Fibroblast of upper back skin (primary cell): ENCODE measurements at places on chromosomes 2 and 18.

GRCh38 chr2:235264512-235264911, 229.3 kb upstream of the AGAP1 start:
- no peak for DNase-seq

- DNase-seq: peak; percentile 92
These were observed 266.5 kb downstream of the TCF4 start for GRCh38 chr18:55321265-55322177.

- no peak for DNase-seq
These were observed 583.4 kb upstream of the LRRTM1 start for GRCh38 chr2:80887841-80888378.

DNA sequence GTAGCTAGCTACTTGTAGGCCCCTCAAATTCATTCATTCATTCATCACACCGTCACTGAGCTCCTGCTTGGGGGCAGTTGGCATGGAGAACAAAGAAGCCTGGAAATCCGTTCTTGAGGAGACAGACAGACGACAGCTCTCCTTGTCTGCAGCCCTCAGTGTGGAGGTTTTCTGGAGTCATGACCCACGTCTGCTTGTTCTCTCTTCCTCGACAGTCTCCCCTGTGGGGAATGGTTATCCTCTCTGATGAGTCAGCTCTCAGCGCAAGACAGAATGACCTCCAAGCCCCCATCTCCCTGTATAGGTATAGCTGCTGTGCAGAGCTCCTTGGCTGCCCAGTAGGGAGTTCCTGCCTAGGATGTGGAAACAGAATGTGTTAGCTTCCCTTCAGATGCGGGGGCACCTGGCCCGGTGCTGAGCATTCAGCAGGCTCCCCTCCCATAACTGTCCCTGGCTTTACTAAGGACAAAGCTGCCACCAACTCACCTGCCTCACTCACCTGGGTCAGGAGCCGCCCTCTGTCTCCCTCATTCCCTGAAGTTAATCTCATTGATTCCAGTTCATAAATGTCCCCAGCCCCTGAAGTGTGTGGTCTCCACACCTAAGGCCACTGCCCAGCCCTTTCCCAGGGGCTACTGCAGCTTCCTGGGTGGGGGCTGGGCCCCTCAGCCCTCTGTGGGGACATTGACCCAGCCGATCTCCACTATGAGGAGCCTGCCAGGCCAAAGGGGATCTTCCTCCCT, 124.7 kb downstream of the ACKR3 start:
- DNase-seq: no peak

DNA sequence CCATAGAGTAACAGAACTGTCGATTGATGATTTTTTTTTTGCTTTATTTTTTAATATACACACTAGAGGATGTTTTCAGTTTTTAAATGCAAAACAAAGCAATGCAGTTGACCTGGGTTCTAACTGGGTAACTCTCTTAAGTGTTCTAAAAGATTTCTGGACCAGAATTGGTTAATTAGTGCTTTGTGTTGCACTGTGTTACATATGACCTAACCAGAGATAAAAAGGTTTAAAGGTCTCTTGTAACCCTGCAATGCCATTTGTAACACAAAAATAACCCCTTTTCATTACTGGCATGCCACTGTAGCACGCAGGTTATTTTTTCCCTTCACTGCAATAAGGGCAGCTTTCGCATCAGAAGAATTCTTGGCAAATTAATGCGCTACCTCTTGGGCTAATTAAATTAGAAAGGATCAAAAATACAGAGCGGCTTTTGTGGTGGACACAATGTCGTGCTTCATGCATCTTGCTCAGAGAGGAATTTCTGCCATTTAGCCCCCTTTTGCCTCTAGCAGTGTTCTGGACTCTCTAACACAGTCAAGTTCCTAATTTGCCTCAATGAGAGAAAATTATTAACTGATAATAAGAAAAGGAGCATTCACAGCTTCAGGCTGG, 250.8 kb upstream of the ZEB2 start:
- DNase-seq: no peak

GRCh38 chr2:55871637-55872036, 51.9 kb downstream of the EFEMP1 start:
- DNase-seq: no peak
